ENCODE measurements at places on chromosomes 1 and 21. TPM values are rescaled to one million over a fixed set of nuclear protein-coding genes. Genes with fewer than 3 reads are reported as not detected.

DAB1 gene
- total RNA-seq = 0.09 TPM

TMPRSS15 gene
- under 0.01 TPM for total RNA-seq

PLA2G2A gene
- total RNA-seq = 0.28 TPM

CYP4X1 gene
- 0.38 TPM for total RNA-seq

NR1I3 gene
- total RNA-seq = not detected

LEFTY2 gene
- 0.33 TPM for total RNA-seq

KIRREL1 gene
- total RNA-seq = 5.9 TPM

TP53BP2 gene
- total RNA-seq = 23.3 TPM

PDZK1IP1 gene
- 1.1 TPM for total RNA-seq

TMEM201 gene
- total RNA-seq = 1.7 TPM

TAS1R1 gene
- not detected for total RNA-seq

GABRD gene
- 0.14 TPM for total RNA-seq

GRCh38 chr1:109341944-109342930 lies 35.4 kb upstream of the MYBPHL start:
- H3K4me1 ChIP-seq = no peaks in the 10 kb centered on the region
- no peak overlapping the region for H3K4me3 ChIP-seq
- no peaks in the 10 kb centered on the region for H3K27me3 ChIP-seq
- H3K36me3 ChIP-seq = peaks cover 5% of the 10 kb centered on the region
- no peak overlapping the region for H3K27ac ChIP-seq
- no peak for DNase-seq

DNA sequence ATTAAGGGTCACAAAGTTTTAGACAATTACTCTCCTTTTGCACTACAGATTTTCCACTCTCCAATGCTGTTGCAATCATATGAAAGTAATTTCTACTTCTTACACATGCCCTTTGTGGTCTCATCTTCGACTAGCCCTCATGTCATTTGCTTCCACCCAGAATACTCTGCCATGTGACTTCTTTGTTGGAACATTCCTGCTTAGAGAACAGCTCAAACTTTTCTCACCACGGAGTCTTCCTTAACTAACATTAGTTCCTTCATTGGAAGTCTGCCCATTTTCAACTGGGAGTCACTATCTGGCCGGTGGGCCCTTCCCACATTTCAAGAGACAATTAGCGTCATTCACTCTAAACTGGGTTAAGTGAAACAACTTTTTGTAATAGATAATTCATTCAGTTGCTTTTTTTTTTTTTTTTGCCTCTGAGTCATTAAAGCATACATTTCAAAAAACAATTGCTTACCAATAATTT lies 142.6 kb upstream of the PALMD start:
- H3K4me1 ChIP-seq = no peaks in the 10 kb centered on the region
- H3K27me3 ChIP-seq = no peaks in the 10 kb centered on the region
- no peak for DNase-seq
- H3K36me3 ChIP-seq = no peaks in the 10 kb centered on the region
- H3K4me3 ChIP-seq = no peak overlapping the region

- H3K27ac ChIP-seq = no peak overlapping the region
- no peak for DNase-seq
- H3K4me3 ChIP-seq = no peak overlapping the region
These were observed 293.8 kb downstream of the PLA2G4A start for GRCh38 chr1:187122566-187122965.

DNA sequence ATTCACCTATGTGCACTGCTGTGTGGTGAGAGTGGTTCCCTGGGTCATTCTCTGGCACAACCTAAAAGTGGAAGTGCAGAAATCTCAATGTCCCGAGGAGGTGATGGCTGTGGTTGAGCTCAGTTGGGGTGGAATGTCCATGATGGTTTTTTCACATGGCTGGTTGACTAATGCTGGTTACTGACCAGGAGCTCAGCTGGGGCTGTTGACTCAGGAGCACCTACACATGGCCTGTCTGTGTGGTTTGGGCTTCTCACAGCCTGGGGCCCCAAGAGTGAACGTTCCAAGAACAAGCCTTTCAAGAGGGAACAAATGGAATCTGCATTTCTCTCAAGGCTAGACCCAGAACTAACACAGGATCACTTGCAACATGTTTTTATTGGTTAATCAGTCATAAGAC lies 6.4 kb upstream of the KANK4 start:
- no peaks in the 10 kb centered on the region for H3K4me1 ChIP-seq
- no peak overlapping the region for H3K27ac ChIP-seq
- H3K27me3 ChIP-seq = peaks cover 11% of the 10 kb centered on the region
- no peaks in the 10 kb centered on the region for H3K36me3 ChIP-seq
- H3K4me3 ChIP-seq = no peak overlapping the region
- DNase-seq = no peak

- H3K36me3 ChIP-seq = no peaks in the 10 kb centered on the region
- no peak overlapping the region for H3K4me3 ChIP-seq
- H3K27me3 ChIP-seq = no peaks in the 10 kb centered on the region
- peaks cover 11% of the 10 kb centered on the region for H3K4me1 ChIP-seq
- DNase-seq = no peak
These were observed 106.6 kb upstream of the RAB4A start for GRCh38 chr1:229164348-229164747.

GRCh38 chr1:113793878-113794834 lies 18.1 kb downstream of the RSBN1 start:
- peaks cover 11% of the 10 kb centered on the region for H3K36me3 ChIP-seq
- DNase-seq = no peak
- no peak overlapping the region for H3K27ac ChIP-seq
- no peak overlapping the region for H3K4me3 ChIP-seq

GRCh38 chr21:29321932-29322928 lies 23.5 kb downstream of the BACH1 start:
- peaks cover 26% of the 10 kb centered on the region for H3K36me3 ChIP-seq
- no peak overlapping the region for H3K27ac ChIP-seq
- no peaks in the 10 kb centered on the region for H3K4me1 ChIP-seq
- DNase-seq = no peak
- no peak overlapping the region for H3K4me3 ChIP-seq

DNA sequence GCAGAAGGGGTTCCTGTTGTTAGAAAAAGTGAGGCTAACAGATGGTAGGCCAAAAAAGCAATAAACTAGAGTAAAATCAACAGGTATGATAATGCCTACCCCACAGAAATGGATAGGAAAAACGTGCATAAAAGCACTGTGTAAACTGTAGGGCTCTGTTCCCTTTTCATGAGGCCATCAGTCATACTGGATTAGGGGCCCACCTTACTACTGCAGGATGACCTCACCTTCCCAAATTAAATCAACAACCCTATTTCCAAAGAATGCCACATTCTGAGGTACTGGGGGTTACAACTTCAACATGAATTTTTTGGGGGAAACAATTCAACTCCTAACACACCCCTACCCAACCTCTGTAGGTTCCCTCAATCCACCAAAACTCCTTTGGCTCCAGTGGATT lies 54.9 kb downstream of the KIAA1614 start:
- H3K4me1 ChIP-seq = peaks cover 41% of the 10 kb centered on the region
- H3K36me3 ChIP-seq = peaks cover 55% of the 10 kb centered on the region
- no peak overlapping the region for H3K27ac ChIP-seq
- no peaks in the 10 kb centered on the region for H3K27me3 ChIP-seq
- no peak for DNase-seq
- H3K4me3 ChIP-seq = no peak overlapping the region

GRCh38 chr1:36506276-36506920 lies 23.7 kb upstream of the CSF3R start:
- H3K36me3 ChIP-seq = no peaks in the 10 kb centered on the region
- H3K4me3 ChIP-seq = no peak overlapping the region
- H3K4me1 ChIP-seq = no peaks in the 10 kb centered on the region

DNA sequence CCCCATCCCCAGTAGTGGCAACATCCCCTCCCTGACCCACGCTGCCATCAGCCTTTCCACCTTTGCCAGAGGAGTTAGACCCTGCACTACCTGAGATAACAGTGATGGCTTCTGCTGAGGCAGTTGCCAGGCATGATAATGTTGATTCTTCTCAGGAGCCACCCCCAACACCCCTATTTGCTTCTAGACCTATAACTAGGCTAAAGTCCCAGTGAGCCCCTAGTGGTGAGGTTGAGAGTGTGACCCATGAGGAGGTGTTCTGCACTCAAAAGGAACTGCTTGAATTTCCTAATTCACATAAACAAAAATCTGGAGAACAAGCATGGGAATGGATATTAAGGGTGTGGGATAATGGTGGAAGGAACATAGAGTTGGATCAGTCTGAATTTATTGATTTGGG lies 159.6 kb upstream of the COL11A1 start:
- no peak for DNase-seq
- no peaks in the 10 kb centered on the region for H3K36me3 ChIP-seq
- H3K27ac ChIP-seq = no peak overlapping the region
- no peaks in the 10 kb centered on the region for H3K27me3 ChIP-seq
- no peaks in the 10 kb centered on the region for H3K4me1 ChIP-seq

DNA sequence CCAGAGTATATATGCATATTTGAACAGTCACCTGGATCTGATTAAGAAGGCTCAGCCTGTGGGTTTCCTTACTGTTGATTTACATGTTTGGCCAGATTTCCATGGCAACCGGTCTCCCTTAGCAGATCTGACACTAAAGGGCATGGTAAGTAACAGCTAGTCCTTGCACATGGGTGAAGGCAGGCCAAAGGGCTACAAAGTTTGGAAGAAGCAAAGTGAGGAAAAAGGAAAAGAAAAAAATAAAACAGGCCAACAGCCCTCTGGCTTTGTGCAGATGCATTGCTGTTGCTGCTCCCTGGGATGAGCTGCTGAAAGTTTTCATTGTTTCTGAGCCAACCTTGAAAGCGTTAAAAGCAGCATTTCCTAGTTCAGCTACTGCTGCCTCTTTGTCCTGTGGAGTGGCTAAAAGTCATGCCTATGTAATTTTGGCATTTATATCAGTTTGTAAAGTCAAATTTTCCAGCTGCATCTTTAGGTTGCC lies 176.5 kb upstream of the HOOK1 start:
- H3K4me3 ChIP-seq = no peak overlapping the region
- no peaks in the 10 kb centered on the region for H3K4me1 ChIP-seq
- no peaks in the 10 kb centered on the region for H3K36me3 ChIP-seq
- H3K27me3 ChIP-seq = no peaks in the 10 kb centered on the region
- H3K27ac ChIP-seq = no peak overlapping the region

DNA sequence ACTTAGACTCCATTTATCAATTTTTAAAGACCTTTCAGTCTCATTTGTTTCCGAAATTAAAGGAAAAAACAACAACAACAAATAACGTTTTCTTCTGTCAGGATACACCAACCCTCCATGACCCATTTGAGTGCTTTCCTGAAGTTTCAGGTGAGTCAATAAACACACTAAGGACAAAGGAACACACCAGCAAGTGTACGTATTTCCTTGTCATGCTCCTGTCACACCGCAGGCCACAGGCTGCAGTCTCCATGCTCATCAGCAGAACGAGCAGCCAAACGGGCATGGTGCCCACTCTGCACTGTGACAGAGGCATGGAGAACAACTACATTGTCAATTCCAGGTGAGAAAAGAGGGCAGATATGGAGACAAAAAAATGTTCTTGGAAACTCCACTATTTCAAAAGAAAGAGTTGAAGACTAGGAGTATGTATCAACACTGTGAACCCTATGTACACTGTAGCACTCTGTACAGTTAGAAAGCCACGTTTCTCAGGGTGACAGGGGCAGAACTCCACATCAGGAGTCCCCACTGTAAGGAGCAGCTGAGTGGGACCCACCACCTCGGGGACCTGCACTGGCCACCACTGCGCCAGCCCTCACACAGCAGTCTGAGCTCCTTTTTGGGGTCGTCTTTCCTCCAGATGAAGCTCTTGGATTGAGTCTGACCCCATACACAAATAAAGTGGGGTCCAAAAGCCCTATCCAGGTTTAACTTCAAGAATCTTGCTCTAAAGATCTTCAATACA lies 2.6 kb downstream of the PTTG1IP start:
- no peaks in the 10 kb centered on the region for H3K36me3 ChIP-seq
- H3K27me3 ChIP-seq = no peaks in the 10 kb centered on the region
- H3K4me3 ChIP-seq = no peak overlapping the region
- no peak for DNase-seq
- peaks cover 81% of the 10 kb centered on the region for H3K4me1 ChIP-seq

GRCh38 chr1:53323316-53323715 lies 4.6 kb downstream of the LRP8 start:
- H3K36me3 ChIP-seq = peaks cover 15% of the 10 kb centered on the region
- peaks cover 13% of the 10 kb centered on the region for H3K27me3 ChIP-seq
- DNase-seq = no peak
- no peak overlapping the region for H3K27ac ChIP-seq
- no peak overlapping the region for H3K4me3 ChIP-seq
- peaks cover 25% of the 10 kb centered on the region for H3K4me1 ChIP-seq

DNA sequence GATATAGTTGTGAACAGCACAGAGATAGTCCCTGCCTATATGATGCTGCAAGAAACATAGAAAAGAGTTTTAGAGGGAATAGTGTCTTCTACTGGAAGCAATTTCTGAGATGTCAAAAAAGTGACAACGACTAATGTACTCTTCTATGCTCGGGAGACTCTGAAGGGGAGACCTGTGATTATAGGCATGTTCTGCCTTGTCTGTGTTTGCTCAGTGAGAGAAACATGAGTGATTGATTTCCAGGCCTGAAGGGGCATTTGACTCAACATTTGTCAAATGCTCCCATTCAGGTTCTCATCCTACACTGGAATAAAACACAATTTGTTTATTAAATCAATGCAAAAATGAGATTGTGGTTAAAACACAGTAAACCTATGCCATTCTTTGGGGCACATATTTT lies 131.8 kb downstream of the CTH start:
- no peak overlapping the region for H3K27ac ChIP-seq
- no peaks in the 10 kb centered on the region for H3K36me3 ChIP-seq
- DNase-seq = no peak
- no peaks in the 10 kb centered on the region for H3K4me1 ChIP-seq

GRCh38 chr1:45456531-45456930 lies 34.4 kb downstream of the TESK2 start:
- no peaks in the 10 kb centered on the region for H3K27me3 ChIP-seq
- no peak for DNase-seq
- H3K4me3 ChIP-seq = no peak overlapping the region
- H3K27ac ChIP-seq = no peak overlapping the region
- no peaks in the 10 kb centered on the region for H3K4me1 ChIP-seq

DNA sequence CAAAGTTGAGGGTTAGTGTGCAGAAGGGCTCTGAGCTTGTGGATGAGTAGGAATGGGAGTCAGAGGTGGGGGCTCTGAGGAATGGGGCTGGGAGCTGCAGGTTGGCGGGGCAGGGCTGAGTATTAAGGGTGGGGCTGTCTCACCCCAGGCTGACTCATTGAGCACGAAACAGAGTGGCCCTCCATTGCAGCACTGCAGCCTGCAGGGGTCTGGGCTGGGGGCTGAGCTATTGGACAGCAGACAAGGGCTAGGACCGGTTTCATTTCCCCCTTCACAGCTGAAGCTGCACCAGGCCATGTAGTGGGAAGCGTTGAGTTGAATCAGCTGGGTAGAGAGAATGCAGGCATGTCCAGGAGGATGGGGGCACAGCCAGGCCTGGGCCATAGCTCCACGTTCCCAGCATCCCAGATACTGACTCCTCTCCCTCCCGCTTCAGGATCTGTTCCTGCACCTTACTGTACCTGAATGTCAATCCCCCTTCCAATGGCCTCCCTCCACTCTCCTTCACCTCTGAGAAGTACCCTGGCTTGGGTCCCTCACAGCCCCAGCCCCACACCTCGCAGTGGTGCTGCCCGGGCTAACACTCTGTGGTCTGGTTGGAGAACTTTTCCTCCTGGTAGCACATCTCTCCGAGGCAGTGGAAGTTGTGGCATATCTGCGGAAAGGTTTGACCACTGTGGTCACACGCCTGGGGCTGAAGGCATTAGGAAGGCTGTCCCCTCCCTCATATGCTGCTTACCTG lies 4.4 kb upstream of the INPP5B start:
- no peak overlapping the region for H3K27ac ChIP-seq
- no peak for DNase-seq
- H3K27me3 ChIP-seq = no peaks in the 10 kb centered on the region
- no peaks in the 10 kb centered on the region for H3K4me1 ChIP-seq
- no peaks in the 10 kb centered on the region for H3K36me3 ChIP-seq
